ENCODE measurements at places on chromosomes 16 and 17.

DNA sequence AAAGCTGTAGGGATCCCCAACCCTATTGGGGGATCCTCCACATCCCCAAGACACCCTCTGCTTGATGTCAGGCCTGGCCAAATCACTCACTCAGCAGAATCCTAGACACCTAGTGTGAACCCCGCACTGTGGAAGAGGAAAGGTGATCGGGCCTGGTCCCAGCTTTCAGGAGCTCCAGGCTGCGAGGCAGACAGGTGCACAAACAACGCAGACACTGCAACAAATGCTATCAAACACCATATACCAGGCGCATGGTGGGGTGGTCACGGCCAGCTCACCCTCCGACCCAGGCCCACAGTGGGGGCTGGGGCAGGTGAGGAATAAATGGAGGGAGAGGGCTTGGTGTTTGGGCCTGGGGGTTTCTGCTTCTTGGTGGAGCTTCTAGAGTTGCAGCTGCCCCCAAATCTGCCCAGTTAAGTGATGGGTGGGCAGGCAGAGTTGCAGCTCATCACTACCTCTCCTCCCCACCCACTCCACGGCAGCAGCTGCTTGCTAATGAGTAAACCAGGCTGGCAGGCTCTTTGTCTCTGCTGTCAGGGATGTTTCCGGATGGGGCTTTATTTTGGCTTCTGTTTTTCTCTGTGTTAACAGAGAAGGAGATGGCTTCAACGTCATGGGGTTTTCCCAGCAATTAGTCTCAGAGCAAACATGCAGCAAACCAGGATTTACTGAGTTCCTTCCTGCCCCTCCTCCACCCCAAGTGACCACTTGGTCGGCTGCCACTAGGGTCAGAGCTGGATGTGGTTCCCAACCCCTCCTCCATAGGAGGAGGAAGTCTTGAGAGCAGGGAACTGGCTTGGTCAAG, 46.6 kb downstream of the PECAM1 start:
- peak; percentile 91 for DNase-seq

DNA sequence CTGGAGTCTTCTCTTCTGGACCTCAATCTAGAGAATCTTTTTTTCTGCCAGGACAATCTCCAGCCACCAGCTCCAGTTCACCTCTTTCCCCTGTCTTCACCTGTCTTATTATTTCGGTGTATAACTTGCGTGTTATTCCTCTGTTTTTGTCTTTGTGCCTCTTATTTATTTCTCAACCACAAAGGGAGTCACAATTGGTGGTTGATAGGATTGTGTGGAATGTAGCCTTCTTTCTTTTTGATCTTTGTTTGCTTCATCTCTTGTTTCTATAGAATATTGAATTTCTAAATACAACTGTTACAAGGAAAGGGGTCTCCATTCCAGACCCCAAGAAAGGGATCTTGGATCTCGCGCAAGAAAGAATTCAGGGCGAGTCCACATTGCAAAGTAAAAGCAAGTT, 35.9 kb upstream of the HAS3 start:
- DNase-seq, result no peak

GRCh38 chr17:31321481-31321880, at the start of gene EVI2A:
Gene EVI2A (minus strand): TSS chr17:31321622. CDS start chr17:31319013, 2,609 bp downstream.
- DNase-seq, result peak; percentile 92

GRCh38 chr16:30710971-30711370, 12.0 kb downstream of the SRCAP start:
- DNase-seq, result peak; percentile 49

Measured in fibroblast of mammary gland (primary cell).